ENCODE measurements at places on chromosomes 12 and 14.

GRCh38 chr12:113231235-113232088 is 10.2 kb downstream of the TPCN1 start:
- no peak for DNase-seq

- no peak for DNase-seq
These were observed 30.1 kb downstream of the VRK1 start for GRCh38 chr14:96827290-96827689.

DNA sequence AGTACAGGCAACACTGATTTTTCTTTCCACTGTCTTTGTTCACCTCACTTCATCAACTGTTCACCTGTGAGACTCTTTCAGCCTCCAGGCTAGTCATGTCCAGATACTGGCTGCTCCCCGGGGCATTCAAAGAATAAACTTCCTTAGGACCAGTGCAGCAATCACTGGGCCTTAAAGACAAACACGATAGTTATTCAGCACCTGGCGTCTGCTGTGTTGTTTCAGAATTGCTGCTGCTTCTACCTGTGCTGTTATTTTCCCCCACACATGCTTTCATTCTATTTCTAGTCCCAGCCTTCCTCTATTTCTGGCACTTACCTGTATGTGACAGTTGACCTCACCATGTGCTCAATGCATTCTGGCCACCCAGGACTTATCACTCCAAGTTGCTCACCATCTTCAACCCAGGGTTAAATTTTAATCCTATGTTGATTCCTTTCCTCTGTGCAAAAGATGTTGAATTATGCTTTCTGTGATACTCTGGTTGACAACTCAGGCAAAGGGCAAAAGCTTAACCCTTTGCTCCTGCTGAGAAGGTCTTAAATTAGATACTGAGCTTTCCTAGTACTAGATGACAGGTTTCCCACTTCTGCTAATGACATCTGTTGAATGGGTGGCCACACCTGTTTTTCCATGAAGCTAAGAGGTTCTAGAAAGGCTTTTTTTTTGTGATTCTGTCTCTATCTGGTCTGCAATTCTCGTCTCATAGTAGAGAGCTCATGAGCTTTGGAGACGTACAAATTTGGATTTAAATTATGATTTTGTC is 41.4 kb downstream of the PTPRQ start:
- no peak for DNase-seq

- DNase-seq = no peak
These were observed 56.2 kb downstream of the FNTB start for GRCh38 chr14:65042731-65043372.

- no peak for DNase-seq
These were observed 58.3 kb downstream of the TMCC3 start for GRCh38 chr12:94592080-94592479.

GRCh38 chr12:23816394-23816851 is 133.0 kb downstream of the SOX5 start:
- no peak for DNase-seq

- no peak for DNase-seq
These were observed 33.4 kb downstream of the SUSD6 start for GRCh38 chr14:69644814-69645213.

GRCh38 chr12:112198120-112198733 is 72.9 kb downstream of the TRAFD1 start:
- DNase-seq = no peak

- no peak for DNase-seq
These were observed 27.7 kb downstream of the CEP170B start for GRCh38 chr14:104892531-104893434.

- DNase-seq = no peak
These were observed 9.2 kb upstream of the APOLD1 start for GRCh38 chr12:12776261-12776660.

DNA sequence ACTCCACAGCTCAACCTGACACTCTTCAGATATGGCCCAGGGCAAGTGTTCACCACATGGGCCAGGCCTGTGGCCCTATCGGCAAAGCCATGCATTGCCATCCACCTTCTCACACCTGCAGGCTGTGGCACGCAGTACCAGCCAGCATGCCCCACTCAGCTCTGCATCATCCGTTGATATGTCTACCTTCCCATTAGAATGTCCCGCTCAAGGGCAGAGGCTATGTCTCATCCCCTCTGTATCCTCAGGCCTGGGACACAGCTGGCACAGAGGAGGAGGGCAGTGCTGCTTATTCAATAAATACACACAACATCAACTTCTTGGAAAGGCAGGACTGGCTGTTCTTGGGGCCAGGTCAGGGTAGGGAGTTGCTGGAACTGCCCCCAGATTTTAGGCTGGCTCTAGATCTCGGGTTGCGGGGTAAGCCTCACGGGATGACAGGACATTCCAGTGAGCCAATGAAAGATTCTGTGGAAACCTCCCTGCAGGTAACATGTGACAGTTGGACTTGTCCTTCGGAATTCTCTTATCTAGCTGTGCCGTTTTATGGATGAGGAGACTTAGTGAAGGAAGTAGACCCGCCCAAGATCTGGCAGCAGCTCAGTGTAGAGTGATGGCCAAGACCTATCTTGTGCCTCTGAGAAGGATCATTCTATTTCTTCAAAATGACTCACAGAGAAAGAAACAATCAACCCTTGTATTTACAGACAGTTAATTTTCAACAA is 25.6 kb downstream of the SYNE3 start:
- DNase-seq = no peak

DNA sequence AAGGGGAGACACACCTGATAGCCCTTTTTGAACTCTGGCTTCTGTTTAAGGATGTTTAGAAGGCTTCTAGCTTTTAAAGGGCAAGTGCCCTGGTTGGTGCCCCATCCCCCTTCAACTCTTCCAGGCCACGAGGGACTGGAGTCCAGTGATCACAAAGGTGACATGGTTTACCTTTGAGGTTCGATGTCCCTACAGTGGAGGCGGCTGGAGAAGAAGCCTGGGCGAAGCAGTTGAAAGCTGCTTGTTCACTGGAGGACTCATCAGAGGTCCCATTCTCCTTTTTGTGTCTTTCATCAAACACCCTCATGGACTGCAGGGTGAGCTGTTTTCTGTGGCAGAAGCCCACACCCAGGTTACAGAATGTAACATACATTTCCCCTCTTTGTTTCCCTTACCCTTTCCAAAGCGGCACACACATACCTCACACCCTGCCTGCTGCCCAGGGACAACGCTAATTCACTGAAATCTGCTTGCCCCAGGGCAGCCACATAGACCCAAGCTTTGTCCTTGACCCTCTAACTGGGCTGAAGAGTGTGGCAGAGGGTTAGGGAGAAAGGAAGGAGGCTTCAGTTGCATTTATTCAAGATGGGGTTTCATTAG is 7.7 kb downstream of the TBX3 start:
- DNase-seq = no peak

DNA sequence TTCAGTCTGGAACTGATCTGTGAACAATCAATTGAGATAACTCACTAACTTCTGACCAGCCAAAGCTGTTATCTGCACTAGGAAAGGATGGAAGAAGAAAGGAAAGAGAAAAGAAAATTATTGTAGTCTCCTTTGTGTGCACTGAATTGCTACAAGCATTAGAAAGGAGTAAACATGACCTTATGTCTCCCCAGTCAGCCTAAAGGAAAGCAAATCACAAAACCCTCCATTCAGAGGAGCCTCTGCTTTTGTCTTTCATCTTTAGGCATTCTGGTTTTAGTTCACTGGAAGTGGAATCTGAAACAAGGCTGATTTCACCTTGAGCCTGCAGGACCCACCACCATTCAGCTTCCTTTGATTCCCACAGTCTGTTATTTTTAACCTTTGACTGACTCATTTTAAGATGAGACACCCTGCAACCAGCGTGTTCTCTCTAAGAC is 26.0 kb downstream of the TBX3 start:
- DNase-seq = no peak

DNA sequence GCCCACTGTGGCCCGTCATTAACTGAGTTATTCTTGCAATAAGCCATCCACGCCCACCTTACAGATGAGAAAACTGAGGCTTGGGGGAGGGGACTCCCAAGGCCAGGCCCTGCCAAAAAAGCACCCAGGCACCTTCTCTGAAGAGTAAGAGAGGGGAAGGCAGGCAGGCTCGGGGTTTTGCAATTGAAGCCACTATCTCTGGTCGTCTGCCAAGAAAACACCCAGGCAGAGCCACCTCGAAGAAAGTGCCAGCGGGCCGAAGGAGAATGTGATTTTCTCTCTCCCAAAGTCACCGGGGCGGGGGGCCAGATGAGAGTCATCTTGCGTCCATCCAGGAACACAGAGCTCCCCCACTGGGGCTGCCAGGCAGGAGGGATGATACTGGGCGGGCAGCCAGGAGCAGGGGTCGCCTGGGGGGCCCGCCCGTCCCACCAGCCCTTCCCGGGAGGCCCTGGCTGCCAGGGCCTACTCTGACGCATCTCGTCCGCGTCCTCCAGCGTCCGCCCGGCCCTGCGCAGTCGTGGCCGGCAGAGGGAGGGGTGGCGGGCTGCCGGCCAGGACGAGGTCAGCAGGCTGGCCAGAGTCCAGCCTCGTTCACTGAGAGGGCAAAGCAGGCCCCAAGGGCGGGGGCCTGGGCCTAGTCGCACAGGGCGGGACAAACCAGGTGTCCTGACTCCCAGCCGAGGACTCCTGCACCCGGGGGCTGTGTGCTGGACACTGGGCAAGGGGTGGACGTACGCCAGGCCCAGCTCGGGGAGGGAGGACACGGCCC is 74.3 kb downstream of the RFLNA start:
- DNase-seq = no peak

DNA sequence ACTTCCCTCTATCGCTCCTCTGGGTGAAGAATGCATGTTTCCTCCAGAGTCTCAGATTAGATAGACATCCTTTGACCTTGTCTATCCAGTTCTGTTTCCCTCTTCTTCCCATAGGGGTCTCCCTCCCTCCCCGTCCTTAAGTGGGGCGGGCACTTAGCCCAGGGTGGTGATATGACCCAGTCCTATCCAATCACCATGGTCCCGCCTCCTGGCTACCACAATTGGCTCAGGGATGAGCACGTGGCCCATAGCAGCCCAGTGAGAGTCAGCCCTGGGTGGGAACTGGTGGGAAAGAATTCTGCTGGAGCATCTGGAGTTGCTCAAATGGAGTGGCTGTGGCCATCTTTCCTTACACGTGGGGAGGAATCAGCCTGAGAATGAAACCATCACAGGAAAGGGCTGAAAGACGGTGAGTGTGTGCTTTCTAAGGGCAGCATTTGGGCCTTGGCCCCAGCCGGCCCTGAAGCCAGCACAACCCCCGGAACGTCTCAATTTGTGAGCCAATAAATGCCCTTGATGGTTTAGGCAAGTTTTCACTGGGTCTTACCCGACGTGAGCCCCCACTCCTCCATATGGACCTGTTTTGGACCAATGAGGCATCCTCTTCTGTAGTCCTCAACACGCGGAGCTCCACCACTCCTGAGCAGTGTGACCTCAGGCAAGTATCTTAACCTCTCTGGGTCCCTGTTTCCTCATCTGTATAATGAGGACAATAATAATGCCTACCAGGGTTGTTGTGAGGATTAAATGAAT is 14.4 kb upstream of the MLXIP start:
- DNase-seq = no peak

DNA sequence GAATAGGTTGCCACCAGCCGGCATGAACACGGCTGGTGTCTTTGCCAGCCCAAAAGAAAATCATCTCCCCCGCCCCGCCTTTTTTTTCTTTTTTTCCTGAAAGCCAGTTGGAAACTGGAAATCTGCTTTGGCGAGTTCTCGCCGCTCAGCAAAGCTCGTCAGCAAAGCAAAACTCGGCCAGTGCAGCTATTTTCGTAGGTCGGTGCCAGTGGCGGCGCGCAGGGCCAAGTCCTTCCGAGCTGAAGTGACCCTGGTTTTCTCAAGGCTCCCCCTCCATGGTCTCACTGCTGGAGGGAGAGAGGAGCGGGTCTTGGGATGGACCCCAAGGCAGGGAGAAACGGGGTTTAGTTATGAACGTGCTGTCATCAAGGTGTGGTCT is 248.4 kb upstream of the RTL1 start:
- no peak for DNase-seq

GRCh38 chr12:89427508-89428156 is 75.3 kb upstream of the DUSP6 start:
- no peak for DNase-seq

- no peak for DNase-seq
These were observed 24.0 kb downstream of the KLRK1 start for GRCh38 chr12:10365696-10366405.

GRCh38 chr12:49703647-49704137 is 3.5 kb downstream of the FMNL3 start:
- no peak for DNase-seq

GRCh38 chr12:104624529-104624928 is 167.8 kb downstream of the CHST11 start:
- DNase-seq = no peak

DNA sequence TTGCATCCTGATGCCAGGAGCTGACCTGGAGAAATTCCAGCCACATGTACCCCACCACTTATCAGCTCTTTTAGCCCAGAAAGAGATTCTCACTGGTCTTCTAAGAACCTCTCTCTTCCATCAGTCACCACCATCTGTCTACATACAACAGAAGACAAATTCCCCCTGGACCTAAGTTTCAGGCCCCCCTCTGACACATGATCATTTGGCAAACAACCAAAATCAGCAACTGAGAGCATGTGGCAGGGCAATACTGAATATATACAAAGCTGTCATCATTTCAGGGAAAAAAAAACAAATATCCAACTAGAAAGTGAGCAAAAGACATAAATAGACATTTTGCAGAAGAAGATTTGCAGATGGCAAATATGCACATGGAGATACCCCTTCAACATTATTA is 180.2 kb downstream of the FOXN3 start:
- DNase-seq = no peak

DNA sequence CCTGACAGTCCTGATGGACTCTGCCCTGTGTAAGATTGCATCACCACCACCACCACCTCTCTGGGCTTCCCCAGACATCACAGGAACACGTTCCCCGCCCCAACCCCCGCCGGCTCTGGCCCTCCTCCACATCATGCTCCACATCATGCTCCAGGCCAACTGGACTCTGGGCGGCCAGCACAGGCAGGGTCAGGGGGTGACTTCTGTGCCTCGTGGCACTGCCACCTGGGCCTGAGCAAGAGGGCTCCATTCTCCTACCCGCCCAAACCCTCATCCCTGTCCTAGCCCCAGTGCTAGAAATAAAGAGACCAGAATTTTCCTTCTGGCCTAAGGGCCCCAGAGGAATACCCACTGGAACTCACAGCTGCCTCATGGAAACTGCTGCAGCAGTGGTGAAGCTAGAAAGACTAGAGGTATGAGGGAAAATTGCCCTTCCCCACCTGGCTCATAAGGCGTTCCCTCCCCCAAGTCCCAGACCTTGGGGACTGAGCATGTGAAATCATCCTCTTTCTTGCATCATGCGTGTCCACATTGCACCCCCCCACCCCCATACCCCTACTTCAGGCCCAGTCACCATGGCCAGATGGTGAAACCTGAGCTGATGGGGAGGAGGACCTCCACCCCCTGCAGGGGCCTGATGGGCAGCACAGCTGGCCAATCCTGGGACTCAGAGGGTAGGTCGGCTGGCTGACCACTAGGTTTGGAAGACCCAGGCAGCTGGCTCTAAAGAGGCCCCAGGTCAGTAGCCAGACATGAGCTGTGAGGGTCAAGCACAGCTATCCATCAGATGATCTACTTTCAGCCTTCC is at the start of gene INHBE:
INHBE (plus strand) TSS at position 742 of the 808 bp plus-strand sequence. CDS start 230 bp downstream, outside the sequence.
- DNase-seq = no peak
